Type B pancreatic cell (in vitro differentiated cells): ENCODE measurements at places on chromosomes 7 and 10.

GRCh38 chr10:101848894-101849351 is 5.3 kb upstream of the KCNIP2 start:
- H3K4me3 ChIP-seq, result no peak overlapping the region
- H3K36me3 ChIP-seq, result no peaks in the 10 kb centered on the region
- H3K4me1 ChIP-seq, result peaks cover 28% of the 10 kb centered on the region
- DNase-seq, result peak; percentile 50
- H3K27me3 ChIP-seq, result peaks cover 24% of the 10 kb centered on the region

- no peak overlapping the region for H3K27ac ChIP-seq
- H3K27me3 ChIP-seq, result no peaks in the 10 kb centered on the region
- no peak overlapping the region for H3K4me3 ChIP-seq
Measured at GRCh38 chr7:84535580-84536270, 341.1 kb upstream of the SEMA3A start.

DNA sequence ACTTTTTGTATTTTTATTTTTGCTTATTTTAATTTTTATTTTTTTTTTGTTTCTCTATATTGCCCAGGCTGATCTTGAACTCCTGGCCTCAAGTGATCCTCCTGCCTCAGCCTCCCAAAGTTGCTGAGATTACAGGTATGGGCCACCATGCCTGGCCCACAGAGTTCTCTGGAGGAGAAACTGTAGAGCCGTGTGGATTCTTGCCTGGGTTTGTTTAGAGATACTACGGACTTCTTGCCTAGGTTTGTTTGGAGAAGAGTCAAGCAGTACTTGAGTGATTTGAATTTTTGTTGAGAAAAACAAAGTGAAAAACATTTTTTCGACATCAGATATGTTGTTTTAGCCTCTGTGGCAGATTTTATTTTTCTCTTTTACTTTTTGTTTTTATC is 99.0 kb downstream of the CAMK1D start:
- no peaks in the 10 kb centered on the region for H3K36me3 ChIP-seq
- no peak overlapping the region for H3K4me3 ChIP-seq
- DNase-seq, result no peak
- H3K4me1 ChIP-seq, result peaks cover 16% of the 10 kb centered on the region

DNA sequence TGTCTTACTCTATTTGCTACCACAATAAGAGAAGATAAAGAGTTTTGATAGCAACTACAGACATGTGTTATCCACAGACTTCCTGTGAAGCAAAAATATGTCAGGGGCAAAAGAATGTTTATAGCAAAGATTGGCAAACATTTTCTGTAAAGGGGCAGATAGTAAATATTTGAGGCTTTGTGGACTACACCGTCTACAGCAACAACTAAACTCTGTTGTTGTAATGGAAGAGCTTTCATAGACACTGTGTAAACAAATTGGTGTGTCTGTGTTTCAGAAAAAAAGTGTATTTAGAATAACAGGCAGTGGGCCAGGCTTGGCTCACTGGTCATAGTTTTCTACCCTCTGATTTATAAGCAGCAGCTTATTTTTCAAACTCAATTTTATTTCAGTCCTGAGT is 521.4 kb downstream of the ANKRD7 start:
- no peak overlapping the region for H3K27ac ChIP-seq
- no peaks in the 10 kb centered on the region for H3K4me1 ChIP-seq
- DNase-seq, result no peak
- H3K4me3 ChIP-seq, result no peak overlapping the region

- H3K27ac ChIP-seq, result no peak overlapping the region
- H3K27me3 ChIP-seq, result no peaks in the 10 kb centered on the region
- no peaks in the 10 kb centered on the region for H3K4me1 ChIP-seq
- H3K4me3 ChIP-seq, result no peak overlapping the region
Measured at GRCh38 chr7:38141187-38141586, 36.9 kb upstream of the STARD3NL start.

- H3K4me1 ChIP-seq, result no peaks in the 10 kb centered on the region
- H3K36me3 ChIP-seq, result no peaks in the 10 kb centered on the region
- DNase-seq, result no peak
- H3K27me3 ChIP-seq, result no peaks in the 10 kb centered on the region
- H3K4me3 ChIP-seq, result no peak overlapping the region
Measured at GRCh38 chr10:69045441-69046300, 42.2 kb upstream of the SRGN start.
